Suppressor macrophage treated with lipopolysaccharide for 1 hour (primary cell): ENCODE measurements at places on chromosomes 1 and 21.
A peak's percentile ranks its signal among the peaks of the same experiment; 100 is the strongest.

GRCh38 chr1:235923466-235924021, 56.8 kb upstream of the LYST start:
- peak; percentile 74 for DNase-seq

GRCh38 chr1:40317394-40318074, 448 bp upstream of the COL9A2 start:
- DNase-seq, result no peak

DNA sequence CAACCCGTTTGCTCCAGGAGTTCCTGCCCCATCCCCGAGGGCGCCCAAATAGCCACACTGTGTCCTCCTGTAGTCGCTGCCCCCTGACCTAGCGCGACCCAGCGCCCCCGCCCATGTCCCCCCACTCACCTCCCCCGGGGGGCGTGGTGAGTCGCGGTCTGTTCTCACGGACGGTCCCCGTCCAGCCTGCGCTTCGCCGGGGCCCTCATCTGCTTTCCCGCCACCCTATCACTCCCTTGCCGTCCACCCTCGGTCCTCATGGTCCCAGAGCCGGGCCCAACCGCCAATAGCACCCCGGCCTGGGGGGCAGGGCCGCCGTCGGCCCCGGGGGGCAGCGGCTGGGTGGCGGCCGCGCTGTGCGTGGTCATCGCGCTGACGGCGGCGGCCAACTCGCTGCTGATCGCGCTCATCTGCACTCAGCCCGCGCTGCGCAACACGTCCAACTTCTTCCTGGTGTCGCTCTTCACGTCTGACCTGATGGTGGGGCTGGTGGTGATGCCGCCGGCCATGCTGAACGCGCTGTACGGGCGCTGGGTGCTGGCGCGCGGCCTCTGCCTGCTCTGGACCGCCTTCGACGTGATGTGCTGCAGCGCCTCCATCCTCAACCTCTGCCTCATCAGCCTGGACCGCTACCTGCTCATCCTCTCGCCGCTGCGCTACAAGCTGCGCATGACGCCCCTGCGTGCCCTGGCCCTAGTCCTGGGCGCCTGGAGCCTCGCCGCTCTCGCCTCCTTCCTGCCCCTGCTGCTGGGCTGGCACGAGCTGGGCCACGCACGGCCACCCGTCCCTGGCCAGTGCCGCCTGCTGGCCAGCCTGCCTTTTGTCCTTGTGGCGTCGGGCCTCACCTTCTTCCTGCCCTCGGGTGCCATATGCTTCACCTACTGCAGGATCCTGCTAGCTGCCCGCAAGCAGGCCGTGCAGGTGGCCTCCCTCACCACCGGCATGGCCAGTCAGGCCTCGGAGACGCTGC, 1.1 kb downstream of the HTR6 start:
- DNase-seq, result no peak

DNA sequence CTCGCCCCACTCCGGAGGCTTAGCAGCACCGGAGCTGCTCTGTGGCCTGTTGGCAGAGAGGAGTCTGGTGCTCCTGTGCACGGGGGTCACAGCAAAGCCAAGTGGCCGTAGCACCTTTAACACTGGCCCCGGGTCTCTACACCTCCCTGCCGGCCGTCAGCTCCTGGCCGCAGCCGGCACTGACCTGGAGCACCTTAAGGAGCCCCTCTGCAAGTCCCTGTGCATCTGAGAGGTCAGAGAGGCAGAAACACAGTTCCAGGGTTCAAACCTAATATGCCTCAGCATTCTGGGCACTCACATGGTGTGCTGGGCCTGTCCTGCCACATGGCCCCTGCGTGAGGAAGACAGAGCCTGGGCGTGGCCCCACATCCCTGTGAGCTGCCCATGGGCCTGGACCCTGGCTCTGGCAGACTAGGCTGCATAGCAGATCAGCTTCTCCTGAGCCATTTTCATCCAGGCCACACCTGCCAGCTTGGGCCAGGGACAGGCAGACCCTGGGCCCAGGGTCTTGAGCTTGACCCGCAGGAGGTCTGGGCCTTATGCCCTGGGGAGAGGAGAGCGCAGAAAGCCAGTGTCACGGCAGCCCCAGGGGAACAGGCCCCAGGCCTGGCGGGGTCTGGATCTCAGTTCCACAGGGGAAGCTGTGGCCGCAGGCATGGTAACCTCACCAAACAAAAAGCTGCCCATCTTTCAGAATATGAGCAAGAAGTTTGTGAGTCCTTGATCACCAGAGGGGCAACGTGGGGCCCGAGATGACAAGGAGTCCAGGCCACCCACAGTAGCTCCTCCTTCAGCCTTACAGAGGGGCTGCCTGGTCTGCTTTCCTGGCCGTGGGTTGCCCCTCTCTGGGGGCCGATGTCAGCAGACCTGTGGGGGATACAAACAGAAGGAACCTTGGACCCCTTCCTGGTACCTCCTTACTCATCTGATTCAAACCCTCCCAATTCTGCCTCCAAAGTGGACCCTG, 146.0 kb upstream of the COL6A1 start:
- DNase-seq, result no peak

DNA sequence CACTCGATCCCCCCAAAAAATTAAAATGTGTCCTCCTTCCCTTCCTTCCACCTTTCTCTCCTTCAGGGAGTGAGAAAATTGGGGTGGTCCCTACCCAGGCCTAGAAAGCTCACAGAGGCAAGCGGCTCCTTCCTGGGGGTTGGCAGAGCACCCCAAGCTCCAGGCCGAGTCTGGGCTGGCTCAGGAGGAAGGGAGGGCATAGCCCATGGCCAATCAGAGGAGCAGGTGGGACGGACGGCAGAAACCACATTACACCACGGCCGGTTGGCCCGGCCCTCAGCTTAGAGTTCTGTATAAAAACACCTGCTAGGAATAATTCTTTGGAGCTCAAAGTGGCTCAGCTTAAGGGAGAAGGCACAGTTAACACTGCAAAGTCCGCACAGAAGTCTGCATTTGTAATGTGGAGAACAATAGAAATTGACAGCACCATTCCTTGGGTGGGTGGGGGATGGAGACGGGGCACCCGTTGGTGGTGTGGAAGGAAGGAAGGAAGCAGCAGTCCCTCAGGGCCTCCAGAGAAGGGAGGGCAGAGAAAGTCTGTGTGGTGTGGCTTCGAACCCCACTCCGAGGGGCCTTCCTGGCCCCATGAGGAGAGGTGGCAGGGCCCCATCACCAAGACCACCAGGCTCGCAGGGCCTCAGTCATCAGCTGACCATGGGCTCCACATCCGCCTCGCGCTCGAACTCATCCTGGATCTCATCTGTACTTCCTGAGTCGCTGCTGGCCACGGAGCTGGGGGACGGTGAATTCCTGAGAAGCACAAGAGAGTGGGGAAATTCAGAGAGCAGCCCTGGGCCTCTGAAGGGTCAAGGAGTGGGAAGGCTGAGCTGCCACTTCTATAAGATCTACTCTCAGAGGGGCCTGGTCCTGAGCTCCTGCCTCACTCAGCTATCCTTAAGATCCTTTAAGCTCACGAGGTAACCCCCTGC, 5.8 kb upstream of the ALDH4A1 start:
- no peak for DNase-seq

GRCh38 chr1:184146202-184146601, 94.7 kb downstream of the TSEN15 start:
- no peak for DNase-seq

DNA sequence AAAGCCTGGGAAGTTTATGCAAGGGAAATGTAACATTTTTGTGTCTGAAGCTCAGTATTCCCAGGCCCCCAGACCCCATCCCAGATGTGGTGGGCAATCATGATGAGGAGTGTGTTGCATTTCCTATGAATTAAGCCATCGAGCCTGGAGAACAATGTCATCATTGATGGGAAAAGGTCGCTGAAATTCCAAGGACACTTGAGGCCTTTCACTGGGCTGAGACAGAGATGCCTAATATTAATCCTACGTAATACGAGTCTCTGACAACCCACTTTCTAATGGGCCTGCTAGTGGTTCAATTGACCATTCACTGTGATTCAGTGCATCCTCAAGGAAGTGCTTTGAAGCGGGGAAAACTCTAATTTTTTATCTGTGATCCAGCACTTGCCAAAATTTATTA, 291.6 kb downstream of the PLPP3 start:
- DNase-seq, result no peak

DNA sequence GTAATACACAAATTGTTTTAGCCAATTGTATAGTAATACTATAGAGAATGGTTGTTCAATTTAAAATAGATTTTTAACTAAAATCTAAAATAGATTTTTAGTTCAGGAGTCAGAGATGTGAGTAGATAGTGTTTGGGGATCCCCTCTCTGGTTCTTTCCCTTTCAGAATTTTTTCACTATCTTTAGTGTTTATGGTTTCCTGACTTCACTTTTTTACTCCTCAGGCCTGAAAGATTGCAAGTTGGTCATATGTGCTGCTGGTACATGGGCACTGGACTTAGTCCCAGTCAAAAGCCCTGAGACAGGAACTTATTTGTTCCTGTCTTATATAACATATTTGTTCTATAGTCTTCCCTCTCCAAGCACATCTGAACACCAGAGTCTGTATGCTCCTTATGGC, 96.8 kb upstream of the ATP1B1 start:
- peak; percentile 31 for DNase-seq

DNA sequence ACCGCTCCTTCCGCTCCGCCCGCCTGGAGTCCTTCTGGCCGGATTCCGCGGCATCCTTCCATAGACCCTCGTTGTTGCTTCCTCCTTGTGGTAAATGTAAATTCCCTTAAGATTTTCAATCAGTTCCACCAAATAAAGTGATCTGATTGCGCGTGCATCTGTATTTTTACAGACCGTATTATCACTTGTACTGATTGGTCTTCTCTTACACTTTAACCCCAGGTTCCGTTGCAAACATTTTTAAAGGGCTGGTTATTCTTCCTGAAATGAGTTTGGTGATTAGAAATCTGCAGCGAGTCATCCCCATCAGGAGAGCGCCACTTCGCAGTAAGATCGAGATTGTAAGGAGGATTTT, 483 bp downstream of the YBEY start:
- peak; percentile 83 for DNase-seq

GRCh38 chr1:153509729-153510354, 25.9 kb downstream of the S100A6 start:
- peak; percentile 74 for DNase-seq

DNA sequence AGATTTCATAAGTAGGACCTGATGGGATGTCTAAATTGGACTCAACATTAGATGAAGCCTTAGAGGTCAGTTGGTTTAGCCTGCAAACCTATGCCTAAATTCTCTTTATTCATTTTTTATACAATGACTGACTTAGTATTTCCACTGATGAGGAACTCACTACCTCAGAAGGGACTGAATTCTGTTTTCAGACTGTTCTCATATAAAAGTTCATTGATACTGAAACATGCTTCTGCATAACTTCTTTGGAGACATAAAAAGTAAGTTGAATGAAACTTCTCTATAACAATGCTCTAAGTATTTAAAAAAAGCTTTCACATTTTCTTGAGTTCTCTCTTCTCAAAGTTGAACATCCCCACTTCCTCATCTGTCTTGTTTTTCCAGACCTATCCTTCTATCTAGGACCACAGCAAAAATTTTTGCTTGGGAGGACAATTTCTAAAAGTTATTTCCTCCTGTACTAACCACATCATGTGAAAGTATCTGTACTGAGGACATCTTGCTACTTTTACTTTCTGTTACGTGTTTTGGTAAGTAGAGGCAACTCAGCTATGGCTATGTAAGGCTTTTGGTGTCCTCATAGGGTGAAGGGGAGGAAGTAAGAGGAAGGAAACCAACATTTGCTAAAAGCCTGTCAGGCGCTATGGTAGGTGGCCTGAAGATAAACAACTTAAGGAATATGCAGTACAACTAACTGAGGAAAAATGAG, 64.1 kb downstream of the USP24 start:
- DNase-seq, result peak; percentile 51

GRCh38 chr1:180194546-180195207, 35.4 kb upstream of the LHX4 start:
- no peak for DNase-seq

GRCh38 chr1:15407580-15407979, 2.1 kb upstream of the EFHD2 start:
- DNase-seq, result no peak

- peak; percentile 41 for DNase-seq
These were observed 61.4 kb downstream of the EIF2B3 start for GRCh38 chr1:44924835-44925464.

DNA sequence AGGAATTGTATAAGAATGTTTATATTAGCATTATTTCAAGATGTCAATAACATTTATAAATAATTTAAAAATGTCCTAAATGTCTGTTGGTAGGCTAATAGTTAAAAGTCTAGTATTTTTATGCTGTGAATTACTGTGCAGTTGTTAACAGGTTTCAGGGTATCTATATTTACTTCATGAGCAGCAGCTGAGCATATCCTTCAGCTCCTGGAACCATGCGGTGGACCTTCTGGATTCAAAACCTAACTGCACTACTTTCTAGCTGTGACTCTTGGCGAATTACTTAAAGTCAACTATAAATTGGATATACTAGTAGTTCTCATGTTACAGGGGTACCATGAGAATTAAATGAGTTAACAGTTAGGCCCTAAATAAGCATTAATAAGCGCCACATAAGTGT, 3.7 kb downstream of the CEP350 start:
- DNase-seq, result no peak

DNA sequence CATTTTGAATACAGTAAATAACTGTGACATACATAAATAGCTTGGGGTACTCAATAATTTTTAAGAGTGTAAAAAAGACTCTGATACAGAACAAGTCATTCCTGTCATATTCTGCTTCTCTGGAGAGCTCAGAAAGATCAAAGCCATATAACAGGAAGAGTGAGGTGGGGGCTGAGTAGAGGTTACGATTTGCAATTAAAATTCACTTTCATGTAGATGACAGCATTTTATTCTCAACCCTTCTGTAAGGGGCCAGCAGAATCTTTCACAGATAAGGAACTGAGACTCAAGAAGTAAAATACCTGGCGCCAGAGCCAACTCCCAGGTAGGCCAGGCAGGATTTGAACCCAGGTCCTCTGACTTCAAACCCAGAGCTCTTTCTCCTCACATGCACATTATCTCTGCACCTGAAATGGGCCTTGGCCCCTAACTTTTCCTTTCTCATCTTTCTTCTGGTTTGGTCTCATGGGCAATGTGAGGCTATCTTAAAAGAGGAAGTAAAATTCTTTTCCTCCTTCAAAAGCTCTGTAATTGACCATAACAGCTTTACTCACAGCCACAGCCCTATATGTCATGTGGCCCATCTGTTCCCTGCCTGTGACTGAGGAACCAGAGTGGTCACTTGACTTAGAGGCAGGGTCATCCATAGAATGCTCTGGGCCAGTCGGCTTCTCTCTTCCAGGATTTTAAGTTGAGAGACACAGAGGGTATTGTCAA, 80.9 kb upstream of the SYT6 start:
- peak; percentile 73 for DNase-seq

DNA sequence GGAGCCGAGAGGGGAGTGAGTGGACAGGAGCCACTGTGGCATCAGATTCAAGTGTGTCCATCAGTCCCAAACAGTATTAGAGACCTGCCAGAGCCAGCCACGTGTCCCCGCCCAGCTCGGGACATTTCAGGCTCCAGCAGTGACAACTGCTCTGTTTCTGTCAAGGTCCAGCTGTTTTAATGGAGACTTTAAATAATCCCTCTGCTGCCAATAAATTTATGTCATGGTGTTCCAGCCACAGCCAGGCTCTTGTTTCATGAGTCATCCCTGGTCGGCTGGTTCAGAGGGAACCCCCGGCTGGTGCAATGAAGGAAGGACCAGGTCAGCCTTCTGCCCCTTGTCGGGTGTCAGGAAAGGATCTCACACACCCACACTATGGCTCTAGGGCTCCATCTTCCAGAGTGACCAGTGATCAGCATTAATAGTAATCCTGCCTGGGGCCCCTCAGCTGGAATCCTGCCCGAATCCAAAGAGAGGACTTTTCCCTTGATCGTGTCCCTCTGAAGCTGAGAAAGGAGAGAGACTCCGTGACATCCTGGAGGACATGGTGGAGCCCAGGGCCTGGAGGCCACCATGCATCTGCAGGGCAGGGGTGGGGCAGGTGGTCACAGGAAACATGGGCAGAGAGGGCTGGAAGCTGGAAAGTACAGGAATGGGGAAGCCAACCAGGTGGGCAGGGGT, 197.3 kb downstream of the MATN1 start:
- DNase-seq, result peak; percentile 75

- DNase-seq, result no peak
These were observed 17.8 kb upstream of the OVAAL start for GRCh38 chr1:180540697-180541594.
